Psoas muscle (tissue), 8 donors: ENCODE measurements at places on chromosomes 6 and 20. TPM values are rescaled to one million over a fixed set of nuclear protein-coding genes. Genes with fewer than 3 reads are reported as not detected.

DNA sequence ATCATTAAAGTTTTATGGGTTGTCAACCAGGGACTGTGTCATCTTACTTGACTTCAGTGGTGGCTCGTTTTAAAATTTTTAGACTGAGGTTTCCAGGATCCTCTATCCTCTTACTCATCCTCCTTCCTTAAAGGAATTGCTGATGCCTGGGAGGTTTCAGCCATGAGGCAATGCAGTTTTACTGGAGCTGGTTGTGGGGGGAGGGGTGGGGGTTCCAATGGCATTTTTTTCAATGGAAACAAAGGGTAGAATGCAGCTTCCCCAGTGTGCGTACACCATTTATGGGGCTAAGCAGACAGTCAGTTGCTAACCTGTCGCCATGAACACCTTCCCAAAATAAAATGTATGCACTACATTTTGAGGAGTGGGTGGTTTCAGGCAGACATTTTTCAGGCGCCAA lies 88.0 kb downstream of the METTL24 start:
- no peak for DNase-seq

REPS1 gene
- 19.9 TPM for total RNA-seq

GRCh38 chr6:25556516-25556915 lies 95.5 kb upstream of the SCGN start:
- peak; percentile 81 for DNase-seq

DNA sequence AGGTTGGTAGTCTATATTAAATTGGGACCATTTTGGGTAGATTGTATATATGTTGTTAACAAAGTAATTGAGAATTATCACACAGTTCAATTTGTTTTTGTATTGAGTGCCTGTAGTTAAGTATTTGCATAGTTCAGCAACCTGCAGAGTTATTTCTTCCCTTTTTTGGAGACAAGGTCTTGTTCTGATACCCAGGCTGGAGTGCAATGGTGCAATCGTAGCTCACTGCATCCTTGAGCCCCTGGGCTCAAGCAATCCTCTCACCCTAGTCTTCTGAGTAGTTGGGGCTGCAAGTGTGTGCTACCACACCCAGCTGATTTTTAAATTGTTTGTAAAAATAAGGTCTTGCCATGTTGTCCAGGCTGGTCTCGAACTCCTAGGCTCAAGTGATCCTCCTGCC lies 250.5 kb downstream of the UTRN start:
- no peak for DNase-seq

RAB23 gene
- 5.9 TPM for total RNA-seq

GRCh38 chr6:51618563-51618962 lies 468.9 kb downstream of the PKHD1 start:
- DNase-seq, result no peak

DNA sequence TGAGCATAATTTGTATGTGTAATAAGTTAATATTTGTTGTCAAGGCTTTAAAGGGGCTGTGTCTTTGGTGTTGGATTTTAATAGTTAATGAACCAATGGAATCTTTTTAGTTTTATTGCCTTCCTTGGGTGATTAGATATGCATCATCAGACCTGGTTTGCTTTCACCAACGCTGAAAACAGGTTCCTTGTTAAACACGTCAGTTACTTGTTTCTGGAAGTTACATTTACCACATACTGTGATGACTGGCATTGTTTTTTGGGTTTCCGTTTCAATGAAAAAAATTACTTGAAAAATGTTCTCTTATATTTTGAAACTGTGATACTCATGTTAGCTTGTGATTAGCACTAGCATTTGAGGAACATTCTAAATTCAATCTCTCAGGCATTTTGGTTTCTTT lies 58.6 kb upstream of the RNF144B start:
- DNase-seq, result no peak

SIM1 gene
- 9.6 TPM for total RNA-seq

DNA sequence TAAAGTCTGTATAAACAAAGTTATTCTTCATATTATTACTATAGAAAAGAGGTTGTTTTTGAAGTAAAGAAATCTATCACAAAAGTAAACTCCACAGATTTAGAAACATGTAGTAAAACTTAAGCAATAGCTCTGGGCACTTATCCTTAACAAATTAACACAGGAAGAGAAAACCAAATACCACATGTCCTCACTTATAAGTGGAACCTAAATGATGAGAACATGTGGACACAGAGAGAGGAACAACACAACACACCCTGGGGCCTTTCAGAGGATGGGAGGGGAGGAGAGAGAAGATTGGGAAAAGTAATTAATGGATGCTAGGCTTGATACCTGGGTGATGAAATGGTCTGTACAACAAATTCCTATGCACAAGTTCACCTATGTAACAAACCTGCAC lies 57.2 kb downstream of the C6orf58 start:
- DNase-seq, result no peak

ADGRB3 gene
- 0.32 TPM for total RNA-seq

- DNase-seq, result peak; percentile 40
Measured at GRCh38 chr20:63313349-63314014, 20.5 kb downstream of the COL20A1 start.

ME1 gene
- 52.2 TPM for total RNA-seq

- DNase-seq, result no peak
Measured at GRCh38 chr6:46989398-46989797, 52.7 kb downstream of the ADGRF1 start.

DNA sequence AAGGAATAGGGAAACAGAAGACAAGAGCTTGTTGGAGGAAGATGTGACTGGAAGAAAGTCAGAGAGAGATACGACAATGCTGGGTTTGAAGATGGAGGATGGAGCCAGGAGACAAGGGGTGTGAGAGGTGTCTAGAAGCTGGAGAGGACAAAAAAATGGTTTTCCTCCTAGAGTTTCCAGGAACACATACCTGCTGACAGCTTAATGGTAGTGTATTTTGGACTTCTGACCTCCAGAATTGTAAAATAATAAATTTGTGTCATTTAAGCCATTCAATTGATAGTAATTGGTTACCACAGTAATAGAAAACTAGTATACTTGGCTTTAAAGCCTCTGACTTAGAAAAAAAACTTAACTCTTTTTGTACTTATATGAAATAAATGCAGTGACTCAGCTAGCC lies 3.6 kb downstream of the AIG1 start:
- no peak for DNase-seq

DNA sequence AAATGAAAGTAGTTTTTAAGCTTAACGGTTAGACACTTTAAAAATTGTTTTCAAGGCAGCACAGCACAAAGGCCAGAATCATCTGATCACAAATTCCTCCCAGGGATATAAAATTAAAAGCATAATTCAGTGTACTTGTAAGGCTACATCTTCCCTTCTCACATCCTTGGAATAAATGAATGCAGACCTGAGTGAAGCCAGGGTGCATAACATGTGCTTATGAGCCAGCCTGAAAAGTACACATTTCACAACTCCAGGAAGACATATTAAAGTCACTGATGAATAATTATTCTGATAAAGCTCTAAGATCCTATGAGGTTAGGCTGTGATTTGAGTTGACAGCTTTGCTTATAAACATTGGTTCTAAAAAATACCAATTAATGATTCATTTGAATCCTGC lies 163.6 kb downstream of the BTBD9 start:
- DNase-seq, result no peak

GRCh38 chr6:43793154-43793874 lies 23.3 kb downstream of the VEGFA start:
- no peak for DNase-seq

- DNase-seq, result no peak
Measured at GRCh38 chr6:95496769-95497426, 80.4 kb upstream of the MANEA start.

DNA sequence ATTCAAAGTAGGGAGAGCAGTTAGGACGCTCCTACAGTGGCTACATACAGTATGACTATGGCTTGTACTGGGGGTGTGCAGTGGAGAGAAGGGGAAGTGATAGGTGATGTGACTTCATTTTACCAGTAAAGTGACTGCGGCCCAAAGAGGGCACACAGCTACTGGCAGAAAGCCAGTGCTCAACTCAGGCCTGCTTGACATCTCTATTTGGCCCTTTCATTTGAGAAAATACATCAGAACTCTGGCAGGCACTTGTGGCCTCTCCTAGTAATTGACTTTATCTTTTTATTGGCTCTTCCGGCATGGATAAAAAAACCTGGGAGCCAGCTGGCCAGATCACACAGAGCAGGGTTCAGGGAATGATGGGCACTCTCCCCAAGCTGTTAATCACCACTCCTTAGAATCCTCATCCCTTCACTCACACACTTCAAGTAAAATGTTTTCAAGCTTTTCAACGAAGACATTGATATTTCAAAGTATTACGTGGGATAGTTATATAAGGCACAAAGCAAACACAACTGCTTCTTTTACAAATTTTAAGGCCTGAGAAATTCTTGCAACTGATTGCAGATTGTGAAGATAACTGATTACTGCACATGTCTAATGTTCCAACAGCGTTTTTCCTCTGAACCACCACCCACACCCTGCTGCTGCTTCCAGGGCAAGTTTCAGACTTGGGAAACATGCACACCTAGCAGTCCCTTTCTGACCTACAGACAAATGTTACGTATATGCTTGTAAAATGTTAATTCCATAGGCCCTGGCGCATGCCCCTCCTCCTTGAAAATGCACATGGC lies 73.5 kb downstream of the TNFRSF21 start:
- DNase-seq, result no peak
